ENCODE measurements at places on chromosomes 3 and 15.

- no peak for DNase-seq
Observed at GRCh38 chr3:71492974-71493771, 90.4 kb downstream of the FOXP1 start.

DNA sequence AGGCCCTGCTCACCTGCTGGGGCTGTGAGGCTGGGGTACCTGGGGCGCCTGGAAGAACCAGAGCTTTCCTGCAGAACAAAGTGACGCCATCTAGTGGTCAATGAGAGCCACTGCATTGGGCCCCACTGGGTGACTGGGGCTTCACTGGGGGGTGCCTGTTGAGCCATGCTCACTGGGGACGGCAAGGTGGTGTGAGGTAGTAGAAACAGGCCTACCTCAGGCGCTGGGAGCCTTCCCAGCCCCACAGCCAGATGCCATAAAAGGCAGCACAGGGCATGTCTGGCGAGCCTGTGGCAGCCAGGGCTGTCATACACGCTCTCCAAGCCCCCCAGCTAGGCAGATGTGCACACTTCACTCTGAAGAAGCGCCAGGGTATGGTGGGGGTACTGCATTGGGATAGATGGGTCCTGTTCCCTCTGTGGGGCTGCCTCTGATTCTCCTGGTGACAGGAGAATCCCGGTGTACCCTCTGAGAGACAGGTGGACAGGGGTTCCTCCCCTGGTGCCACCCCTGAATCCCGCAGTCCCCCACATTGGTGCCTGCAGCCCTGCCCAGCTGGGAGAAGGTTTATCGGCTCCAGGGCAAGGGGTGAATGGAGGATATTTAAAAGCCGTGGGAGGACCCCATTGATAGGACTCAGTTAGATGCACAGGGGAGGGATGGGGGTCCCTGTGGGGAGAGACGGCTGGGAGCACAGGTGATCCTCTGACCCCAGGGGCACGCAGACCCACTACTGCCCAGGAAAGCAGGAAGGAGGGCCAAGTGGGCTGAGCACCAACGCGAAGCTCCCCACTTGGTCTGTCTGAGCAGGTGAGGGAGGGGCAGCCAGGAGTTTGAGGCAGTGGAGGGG, 178.8 kb downstream of the NSMCE3 start:
- no peak for DNase-seq

DNA sequence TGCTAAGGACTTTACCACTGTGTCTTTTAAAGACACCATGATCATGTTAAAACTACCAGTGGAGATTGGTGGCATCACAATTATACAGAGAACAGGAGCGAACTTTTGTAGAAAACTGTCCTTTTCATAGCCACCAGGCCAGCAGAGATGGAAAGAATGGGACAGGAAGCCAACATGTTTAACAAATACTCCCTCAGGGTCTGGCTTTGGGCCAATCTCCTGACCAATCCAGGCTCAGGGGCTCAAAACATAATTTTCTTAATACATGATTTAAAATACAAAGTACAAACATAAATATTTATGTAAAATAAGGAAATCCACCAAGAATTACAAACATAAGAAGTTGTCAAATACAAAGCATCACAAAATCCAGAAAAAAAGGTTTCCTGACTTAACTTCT, 266.0 kb downstream of the VPS13C start:
- no peak for DNase-seq

DNA sequence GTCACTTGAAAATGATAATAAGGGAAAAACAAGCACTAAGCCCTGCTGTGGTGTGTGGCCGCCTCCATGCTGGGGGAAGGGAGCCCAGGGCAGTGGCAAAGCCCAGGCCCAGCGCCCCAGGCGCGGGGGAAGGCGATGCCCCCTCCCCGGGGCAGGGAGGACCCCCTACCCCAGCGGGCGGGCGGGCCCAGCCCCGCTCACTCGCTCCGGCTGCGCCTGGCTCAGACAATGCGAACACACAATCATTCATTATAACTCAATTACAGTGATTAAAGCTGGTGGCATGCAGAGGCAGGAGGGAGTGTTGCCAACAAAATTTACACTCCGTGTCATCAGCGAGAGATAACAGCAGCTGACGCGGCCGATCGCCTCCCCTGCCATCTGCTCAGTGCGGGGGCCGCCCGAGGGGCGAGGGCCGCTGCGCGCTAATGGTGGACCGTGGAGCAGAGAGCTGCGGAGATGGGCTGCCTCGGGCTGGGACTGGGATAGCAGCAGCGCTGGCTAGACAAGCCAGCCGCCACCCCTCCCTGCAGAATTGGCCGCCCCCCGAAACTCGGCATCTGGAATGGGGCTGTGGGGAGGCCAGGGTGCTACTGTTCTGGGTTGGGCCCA, 64.1 kb downstream of the TLE3 start:
- DNase-seq, result no peak

GRCh38 chr3:156551746-156552145, 3.2 kb downstream of the SSR3 start:
- no peak for DNase-seq
